ENCODE measurements at places on chromosomes 1 and 21.

DNA sequence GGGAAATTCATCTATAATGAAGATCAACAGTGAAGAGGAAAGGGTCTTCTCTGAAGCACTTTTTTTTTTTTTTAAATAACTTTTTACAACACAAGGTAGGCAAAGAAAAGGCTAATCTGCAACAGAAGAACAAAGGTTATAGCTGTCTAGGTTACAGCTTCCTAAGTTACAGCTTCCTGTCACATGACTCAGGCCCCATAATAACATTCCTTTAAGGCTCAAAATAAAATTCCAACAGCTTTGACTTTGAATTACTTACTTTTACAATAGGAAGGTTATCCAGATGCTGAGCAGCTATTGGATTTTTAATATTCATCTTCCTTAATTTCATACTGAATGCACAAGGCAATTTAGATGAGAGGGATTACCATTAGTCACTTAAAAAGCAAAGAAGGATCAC lies 40.4 kb upstream of the TMEM61 start:
- DNase-seq, result no peak

- DNase-seq, result no peak
Observed at GRCh38 chr1:100530880-100531487, 7.0 kb upstream of the GPR88 start.

DNA sequence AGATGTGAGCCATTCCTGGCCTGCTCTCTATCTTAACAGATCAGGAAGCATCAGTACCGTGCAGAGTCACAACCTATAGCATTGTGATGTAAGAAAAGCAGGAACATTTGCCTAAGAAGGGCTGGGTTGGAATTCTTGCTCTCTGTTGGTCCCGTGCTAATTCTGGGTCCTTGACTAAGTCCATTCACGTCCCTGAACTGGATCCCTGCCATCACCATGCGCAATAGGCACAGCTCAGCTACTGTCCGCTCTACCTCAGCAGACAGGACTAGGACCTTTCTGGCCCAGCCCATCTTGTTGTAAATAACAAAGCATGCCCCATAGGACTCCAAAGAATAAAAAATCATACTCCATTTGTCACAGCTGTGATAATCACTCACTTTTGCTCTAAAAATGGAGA lies 175.0 kb downstream of the RGS7 start:
- DNase-seq, result no peak

DNA sequence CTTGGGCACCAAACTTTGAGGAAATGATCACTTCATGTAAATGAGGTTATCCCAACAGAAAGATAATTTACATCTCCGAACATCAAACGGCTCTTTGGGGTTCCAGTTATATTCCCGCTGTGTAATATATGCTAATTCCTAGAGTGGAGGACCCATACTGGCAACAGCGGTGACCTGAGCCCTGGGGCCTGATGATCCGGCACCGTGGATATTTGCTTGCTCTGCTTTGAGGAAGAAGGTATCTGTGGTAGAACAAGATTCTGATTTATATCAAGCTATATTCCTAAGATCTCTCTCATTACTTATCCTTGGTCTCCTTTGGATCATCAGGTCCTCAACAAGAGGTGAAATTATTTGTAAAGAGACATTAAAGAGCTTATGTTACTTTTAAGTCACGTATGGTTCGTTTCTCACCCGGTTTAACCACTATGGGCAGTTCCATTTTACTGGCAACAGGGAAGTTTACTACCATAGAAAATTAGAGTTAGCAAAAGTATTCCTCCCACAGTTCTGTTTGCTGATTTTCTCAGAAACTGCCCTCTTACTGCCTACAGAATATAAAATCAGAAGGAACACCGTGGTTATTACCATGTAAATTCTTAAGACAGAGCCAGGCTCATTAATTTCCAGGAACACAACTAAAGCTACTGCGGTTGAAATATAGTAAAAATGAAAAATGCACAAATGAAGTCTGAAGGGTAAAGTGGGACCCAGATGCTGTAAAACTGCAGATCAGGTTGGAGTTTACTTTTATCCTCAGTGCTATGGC lies 56.7 kb downstream of the MRPL39 start:
- DNase-seq, result no peak

GRCh38 chr1:8040586-8040985 lies 14.5 kb upstream of the ERRFI1 start:
- no peak for DNase-seq

DNA sequence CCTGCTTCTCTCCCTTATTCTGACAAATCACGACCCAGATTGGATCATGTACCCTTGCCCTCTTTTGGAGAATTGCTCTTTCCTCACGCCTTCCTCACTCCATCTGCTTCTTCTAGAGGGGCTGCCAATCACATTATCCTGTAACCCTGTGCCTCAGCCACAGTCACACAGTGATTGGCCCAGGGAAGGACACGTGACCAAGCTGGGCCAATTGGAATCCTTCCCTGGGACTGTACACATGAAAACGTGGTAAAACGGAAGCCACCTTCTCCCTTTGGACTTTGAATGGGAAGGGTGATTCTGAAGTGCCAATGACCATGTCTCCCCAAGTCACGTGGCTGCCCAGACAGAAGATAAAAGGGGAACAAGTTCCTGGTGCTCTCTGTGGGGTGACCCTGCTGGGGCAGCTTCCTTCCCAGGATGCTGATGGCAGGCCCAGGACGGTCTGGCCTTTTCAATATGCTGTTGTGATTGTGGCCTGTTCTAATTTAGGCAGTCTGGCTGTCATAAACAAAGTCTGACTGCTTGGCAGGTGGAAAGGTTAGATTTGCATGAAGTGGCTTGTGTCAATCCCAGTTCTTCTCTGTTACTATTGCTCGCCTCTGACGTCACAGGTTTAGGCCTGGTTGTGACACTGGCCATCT lies 92.9 kb downstream of the UBIAD1 start:
- DNase-seq, result no peak

DNA sequence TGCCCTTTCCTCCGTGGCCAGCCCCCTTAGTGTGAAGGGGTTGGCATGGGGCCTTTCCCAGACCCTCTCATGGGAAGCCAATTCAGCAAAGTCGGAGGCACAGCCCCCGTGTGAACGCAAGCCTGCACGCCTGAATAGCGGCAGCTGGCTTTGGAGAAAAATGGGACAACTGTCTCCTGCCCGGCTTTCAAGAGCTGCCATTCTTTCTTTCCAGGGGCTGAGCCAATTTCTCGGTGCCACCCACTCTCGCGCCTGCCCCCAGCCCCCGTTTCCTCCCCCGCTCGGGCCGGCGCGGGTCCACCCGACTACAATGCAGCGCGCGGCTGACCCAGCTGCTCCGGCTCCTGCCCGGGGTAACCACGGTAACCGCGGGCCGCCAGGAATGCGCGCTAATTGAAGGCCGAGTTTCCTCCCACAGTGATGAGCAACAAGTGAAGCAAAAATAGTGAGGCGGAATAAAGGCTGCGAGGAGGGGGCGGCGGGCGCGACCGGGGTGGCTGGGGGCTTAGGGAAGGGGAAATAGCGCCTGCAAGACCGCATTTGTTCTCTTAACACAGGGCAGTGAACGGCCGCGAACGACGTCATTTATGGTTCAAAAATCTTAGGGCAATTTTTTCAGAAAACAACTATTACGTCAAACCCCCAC lies 27.8 kb downstream of the ILDR2 start:
- no peak for DNase-seq

- no peak for DNase-seq
Observed at GRCh38 chr1:223780318-223780717, 65.4 kb downstream of the TP53BP2 start.

GRCh38 chr1:202248861-202249260 lies 55.3 kb downstream of the LGR6 start:
- peak; percentile 26 for DNase-seq

DNA sequence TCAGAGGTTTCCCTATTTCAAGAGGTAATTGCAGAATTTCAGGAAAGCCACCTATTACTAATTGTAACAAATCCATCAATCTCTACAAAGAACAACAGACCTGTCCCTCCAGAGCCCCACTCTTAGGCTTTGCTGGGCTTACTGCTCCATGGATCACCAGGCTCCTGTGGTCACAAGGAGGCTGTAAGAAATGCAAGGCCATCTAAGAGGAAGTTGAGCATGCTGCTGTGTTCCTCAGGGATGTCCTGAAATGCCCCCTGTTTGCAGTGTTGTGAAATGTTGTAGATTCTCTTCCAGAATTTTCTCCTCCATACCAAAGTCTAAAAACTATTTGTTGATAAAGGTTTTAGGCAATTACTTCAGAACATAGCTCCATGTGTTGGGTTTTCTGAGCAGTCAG lies 24.4 kb upstream of the DUSP23 start:
- no peak for DNase-seq

DNA sequence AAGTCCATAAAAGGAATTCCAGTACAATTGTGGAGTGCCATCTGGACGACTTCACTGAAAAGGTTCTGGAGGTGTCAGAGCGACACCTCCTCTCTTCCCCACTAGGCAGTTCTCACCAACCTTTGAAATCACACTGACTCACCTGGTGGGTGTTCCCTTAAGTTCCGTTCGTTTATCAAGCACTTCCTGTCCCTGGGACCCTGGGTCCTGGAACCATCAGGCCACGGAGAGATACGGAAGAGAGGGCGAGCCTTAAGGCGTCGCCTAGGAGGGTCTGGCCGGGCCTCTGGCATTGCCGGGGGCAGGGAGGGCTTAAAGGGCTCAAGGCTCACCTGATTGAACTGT lies 317 bp downstream of the SPAG17 start:
- DNase-seq, result no peak

Measured in mesenteric fat pad (tissue), 1 donor.